ENCODE measurements at places on chromosomes 13 and 19.
A peak's percentile ranks its signal among the peaks of the same experiment; 100 is the strongest.

GRCh38 chr13:110965038-110965754, 50.3 kb upstream of the ANKRD10 start:
- DNase-seq = no peak

- DNase-seq = no peak
These were observed 76.2 kb downstream of the FOXO1 start for GRCh38 chr13:40590112-40590862.

- no peak for DNase-seq
These were observed 307.7 kb downstream of the PCDH9 start for GRCh38 chr13:66922444-66922843.

- no peak for DNase-seq
These were observed 225.3 kb upstream of the SERP2 start for GRCh38 chr13:44148159-44148914.

DNA sequence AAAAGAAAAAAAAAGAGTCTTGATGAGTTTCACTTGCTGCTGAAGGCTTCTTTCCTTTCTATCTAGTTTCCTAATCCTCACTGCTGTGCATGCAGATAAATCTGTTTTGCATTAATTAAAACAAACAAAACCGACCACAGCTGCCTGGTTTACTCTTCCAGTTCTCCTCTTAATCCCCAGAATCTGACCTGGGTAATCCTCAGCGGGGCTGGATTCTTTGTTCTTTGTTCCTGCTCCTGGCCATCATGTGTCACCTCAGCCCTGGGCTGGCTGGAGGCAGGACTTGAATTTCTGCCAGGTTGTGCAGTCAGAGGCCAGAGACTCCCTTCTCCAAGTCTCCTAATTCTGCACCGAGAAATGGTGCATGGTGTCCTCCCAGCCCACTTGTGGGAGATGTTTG, 52.2 kb upstream of the CYP4F8 start:
- DNase-seq = no peak

GRCh38 chr19:54458648-54459281, 4.8 kb downstream of the LENG9 start:
- DNase-seq = no peak

- DNase-seq = no peak
These were observed 36.4 kb downstream of the IGFL3 start for GRCh38 chr19:46088101-46088500.

DNA sequence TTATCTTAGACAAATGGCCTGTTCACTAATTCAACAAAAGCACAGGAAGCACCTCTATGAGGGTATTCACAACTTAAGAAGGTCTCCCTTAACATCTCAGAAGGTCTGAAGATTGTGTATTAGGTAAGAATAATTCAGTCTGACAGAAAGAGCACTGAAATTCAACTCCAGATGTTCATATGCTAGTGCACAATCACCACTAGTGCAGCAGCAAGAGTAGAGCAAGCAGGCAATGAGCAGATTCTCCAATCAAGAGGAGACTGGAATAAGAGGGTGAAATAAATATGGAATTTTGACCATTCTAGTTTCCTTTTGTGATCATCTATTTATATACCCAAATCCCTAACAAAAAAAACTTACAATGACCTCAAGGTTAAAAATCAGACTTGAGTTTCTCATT, 52.0 kb downstream of the MPHOSPH8 start:
- DNase-seq = no peak

DNA sequence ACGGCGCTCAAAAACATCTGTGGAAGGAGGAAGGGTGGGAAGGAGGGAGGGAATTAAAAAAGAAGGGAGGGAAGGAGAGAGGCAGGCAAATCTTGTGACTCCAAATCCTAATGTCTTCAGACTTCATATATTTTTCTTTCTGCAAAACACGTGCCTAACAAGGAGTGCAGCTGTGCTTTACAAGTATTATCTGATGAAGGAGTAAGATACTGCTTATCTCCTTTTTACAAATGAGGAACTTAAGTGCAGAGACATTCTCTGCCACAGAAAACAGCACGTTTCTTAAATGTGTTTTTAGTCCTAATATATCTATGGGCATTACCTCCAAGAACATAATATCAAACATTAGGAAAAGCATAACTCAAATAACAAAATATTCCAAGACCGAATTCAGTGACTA, 6.5 kb downstream of the FLT3 start:
- no peak for DNase-seq

DNA sequence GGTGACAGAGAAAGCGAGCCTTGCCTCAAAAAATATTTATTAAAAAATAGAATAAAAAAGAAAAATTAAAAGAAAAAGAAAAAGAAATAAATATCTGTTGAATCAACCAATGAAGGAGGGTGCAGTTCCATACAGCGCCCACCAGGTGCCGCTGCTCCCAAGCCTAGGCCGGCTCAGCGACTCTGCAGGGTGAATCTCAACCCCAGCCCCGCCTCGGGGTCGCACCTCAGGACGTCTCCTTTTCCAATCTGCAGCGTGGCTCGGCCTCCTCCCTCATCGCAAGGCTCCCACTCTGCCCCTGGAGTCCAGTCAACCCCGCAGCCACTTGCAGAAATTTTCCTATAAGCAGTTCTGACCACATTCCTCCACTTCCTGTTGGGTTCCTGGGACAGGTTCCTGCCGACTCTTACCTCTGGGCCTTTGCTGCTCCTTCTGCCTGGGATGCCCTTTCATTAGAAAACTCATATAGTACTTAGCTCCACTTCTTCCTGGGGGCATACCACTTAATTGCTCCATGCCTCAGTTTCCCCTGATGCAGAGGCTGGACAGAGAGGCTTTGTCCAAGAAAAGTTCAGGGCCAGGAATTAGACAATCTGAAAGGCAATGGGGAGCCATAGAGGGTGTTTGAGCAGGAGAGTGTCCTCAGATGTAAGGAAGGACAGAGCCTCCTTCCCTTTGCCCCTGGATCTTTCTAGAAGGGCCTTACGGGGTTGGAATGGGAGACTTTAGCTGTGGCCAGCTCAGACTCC, 24.3 kb downstream of the NFILZ start:
- peak; percentile 5 for DNase-seq

GRCh38 chr13:40488869-40489391, 177.5 kb downstream of the FOXO1 start:
- DNase-seq = no peak

GRCh38 chr13:44426461-44426860, 52.8 kb downstream of the SERP2 start:
- no peak for DNase-seq

GRCh38 chr19:2603334-2603733, 99.2 kb downstream of the GNG7 start:
- no peak for DNase-seq

DNA sequence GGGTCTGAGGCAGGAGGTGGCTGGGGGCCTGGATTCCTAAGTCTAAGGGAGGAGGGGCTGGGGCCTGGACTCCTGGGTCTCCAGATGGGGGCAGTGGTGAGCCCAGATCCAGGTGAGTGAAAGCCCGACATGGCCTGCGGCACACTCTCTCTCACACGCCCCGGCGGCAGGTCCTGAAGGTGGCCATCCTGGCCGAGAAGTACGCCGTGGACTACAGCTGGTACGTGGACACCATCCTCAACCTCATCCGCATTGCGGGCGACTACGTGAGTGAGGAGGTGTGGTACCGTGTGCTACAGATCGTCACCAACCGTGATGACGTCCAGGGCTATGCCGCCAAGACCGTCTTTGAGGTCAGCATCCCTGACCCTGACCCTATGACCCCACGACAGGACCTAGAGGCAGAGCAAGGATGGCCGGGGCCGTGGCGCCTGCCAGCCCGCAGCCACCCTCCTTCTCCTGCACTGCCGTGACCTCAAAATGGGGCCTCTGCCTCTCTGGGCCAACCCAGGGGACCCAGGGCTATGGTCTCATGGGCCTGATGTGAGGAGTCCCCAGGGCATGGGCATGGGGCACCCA, 13.2 kb downstream of the FUZ start:
- no peak for DNase-seq

- DNase-seq = no peak
These were observed 41.8 kb downstream of the EFNB2 start for GRCh38 chr13:106493533-106494220.

DNA sequence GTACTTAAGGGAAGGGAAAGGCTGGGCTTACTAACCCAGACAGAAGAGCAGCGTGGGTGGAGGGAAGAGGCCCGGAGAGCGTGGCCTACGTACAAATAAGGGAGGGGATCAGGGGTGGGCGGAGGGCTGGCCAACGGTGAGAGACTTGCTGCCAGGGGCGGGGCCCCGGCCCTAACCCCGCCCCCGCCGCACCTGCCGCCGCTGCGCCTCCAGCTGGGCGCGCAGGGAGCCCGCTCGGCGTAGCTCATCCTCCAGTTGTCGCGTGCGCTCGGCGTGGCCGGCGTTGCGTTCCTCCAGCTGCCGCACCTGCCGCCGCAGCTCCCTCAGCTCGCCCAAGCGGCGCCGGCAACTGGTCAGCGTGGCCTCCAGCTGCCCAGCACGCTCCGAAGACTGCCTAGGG, 5.7 kb downstream of the HOOK2 start:
- DNase-seq = no peak

DNA sequence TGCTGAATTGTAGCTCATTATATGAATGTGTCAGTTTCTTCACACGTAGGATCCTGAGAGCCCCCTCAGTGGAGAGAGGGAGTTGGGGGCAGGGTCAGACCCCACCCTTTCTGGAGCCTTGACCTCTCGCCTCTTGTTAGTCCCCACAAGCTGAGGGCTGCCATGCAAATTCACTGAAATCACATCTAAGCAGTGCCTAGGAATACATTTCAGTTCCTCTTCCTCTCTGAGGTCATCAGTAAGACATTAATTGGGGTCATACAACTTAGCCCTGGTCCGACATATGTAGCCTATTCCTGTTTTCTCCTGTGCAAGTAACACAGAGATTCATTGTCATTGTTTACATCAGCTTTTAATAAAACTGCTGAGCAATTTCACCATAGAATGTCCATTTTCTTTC, 30.0 kb downstream of the MYO9B start:
- DNase-seq = no peak

- DNase-seq = no peak
These were observed 26.3 kb upstream of the DCLK1 start for GRCh38 chr13:36157480-36157879.

- no peak for DNase-seq
These were observed 10.8 kb upstream of the RABAC1 start for GRCh38 chr19:41969772-41970458.

- no peak for DNase-seq
These were observed 375.8 kb upstream of the TSHZ3 start for GRCh38 chr19:31725051-31725450.

- DNase-seq = no peak
These were observed 95.0 kb upstream of the KLF12 start for GRCh38 chr13:74229242-74229641.

DNA sequence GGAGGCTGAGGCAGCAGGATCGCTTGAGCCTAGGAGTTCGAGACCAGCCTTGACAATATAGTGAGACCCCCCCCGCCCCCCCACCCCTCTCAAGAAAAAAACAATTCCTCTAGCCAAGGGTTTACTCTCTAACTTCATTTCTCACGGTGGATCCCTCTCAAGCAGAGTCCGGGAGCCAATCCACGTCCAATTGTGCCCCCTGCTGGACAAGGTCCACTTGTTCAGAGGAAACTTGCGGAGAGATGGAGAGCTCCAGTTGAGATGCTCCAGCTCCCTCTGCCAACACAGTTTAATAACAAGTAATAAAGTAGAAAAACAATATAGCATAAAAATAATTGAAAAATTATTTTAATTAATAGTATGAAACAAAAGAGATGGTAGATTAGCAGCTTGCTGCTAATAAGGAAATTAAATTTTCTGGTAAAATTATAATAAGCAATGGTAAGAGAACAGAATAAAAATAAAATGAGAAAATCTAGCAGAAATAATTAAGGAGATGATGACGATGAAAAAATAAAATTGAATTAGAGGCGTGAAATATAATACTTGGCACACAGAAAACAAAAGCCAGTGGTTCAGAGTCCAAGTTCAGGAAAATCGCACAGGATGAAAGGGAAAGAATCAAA, 14.5 kb upstream of the SIGLEC14 start:
- peak; percentile 2 for DNase-seq

- DNase-seq = no peak
These were observed at the start of gene KLC3 for GRCh38 chr19:45340232-45340898. Gene KLC3 (plus strand): TSS chr19:45340750. CDS start chr19:45345542, 4,792 bp downstream.

GRCh38 chr19:12676928-12677327, 4.8 kb downstream of the DHPS start:
- DNase-seq = no peak

DNA sequence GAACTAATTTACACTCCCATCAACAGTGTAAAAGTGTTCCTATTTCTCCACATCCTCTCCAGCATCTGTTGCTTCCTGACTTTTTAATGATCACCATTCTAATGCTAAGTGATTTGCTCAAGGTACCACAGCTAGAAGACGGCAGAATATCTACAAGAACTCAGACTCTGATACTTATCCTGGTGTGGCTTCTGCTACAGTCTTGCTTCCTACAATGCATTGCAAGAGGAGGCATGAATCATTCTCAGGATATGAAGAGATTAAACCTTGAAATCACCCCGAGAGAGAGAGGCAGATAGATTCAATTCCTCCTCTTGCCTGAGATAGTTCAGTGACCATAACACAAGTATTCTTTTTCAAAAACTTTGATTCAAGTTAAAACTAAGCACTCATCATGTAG, 306.4 kb downstream of the TBC1D4 start:
- no peak for DNase-seq

GRCh38 chr13:75329723-75330122, 152.2 kb downstream of the TBC1D4 start:
- DNase-seq = no peak

DNA sequence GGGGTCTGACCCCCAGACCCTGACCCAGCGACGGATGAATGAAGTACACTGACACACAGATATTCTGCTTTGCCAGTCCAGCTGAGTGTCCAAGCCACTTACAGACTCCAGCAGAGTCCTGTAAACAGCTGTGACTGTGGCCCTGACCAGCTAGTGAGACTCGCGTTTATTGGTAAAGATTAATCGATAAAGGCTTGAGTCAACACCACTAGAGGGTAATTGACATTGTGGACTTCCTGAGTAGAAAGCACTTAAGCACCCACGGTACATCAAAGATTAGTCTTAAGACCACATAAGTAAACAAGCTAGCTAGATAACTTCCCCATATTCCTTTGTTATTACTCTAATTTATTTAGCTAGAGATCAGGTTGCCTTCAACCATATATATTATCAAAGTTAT, 146.0 kb downstream of the OXGR1 start:
- no peak for DNase-seq

GRCh38 chr13:109833940-109834339, 47.6 kb upstream of the IRS2 start:
- DNase-seq = no peak

- no peak for DNase-seq
These were observed 333.1 kb downstream of the GPC6 start for GRCh38 chr13:93559718-93560117.

- peak; percentile 91 for DNase-seq
These were observed 4.6 kb downstream of the MIDN start for GRCh38 chr19:1252821-1253513.

DNA sequence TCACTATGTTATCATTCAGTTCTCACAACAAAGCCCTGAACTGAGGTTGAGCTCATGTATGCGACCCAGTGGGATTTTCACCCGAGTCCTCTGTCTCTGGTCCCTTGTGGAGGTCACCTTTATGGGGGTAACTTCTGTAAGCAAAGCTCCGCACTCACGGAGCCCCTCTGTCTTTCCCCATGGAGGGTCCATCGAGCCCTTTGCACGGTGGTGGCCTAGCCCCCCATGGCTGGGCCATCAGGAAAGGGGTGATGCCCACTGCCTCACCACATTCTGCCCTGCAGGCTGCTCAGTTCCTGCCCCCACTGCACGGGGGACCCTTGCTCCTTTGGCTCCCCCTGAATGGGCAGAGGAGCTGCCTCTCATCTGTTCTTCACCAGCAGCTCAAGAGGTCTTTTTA, 39.6 kb downstream of the CHST8 start:
- no peak for DNase-seq

- DNase-seq = no peak
These were observed 56.3 kb upstream of the DCT start for GRCh38 chr13:94535775-94536174.
